D721Med (cell line): ENCODE measurements at places on chromosomes 3 and 15.

GRCh38 chr3:54347060-54347459, 224.7 kb downstream of the CACNA2D3 start:
- no peak for DNase-seq

- no peak for DNase-seq
These were observed 12.4 kb downstream of the VIPR1 start for GRCh38 chr3:42514876-42515275.

DNA sequence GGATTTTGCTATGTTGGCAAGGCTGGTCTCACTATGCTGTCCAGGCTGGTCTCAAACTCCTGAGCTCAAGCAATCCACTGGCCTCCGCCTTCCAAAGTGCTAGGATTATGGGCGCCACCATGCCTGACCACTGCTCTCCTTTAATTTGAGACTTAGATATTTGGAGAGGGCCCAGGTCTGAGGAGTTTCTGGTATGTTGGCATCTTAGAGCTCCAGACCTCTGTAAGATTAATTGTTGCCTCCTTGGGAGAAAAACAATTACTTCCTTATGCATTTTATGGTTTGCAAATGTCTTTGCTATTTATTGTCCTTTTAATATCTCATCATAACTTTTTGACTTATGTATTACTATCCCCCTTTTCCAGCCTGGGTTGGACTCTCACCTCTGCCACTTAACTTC, 2.9 kb downstream of the ZNF774 start:
- DNase-seq: no peak

DNA sequence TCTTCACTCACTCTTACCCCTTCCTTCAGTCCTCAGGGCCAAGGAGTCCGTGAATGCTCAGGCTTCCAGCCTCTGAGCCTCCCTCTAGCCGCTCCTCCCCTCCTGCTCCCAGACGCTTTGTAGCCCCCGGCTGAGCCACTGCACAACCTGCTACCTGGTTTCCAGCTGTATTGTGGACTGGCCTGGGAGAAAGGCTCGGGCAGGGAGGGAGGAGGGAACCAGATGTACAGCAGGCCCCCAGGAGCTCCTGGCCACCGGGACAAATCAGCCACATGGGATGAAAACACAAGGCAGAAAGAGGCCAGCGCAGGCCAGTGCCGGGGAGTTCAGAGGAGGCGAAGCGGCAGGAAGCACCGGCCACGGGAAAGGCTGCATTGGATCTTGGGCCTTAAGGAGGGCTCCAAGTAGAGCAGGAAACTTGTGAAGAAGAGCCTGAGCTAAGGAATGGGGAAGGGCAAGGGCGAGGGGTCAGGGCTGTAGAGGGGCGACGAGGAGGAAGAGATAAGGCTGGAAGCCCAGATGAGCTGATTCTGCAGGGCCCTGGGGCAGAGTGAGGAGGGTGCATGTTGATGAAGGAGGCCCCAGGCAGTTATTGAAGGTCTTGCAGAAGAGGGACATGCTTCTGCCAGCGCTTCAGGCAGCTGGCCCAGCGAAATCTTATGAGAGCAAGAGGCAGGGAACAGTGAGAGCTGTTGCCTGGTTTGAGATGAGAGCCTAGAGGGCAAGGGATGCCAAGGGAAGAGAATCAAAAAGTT, 14.3 kb downstream of the CPN2 start:
- no peak for DNase-seq

GRCh38 chr3:109685084-109686079, 348.0 kb upstream of the DPPA4 start:
- no peak for DNase-seq

DNA sequence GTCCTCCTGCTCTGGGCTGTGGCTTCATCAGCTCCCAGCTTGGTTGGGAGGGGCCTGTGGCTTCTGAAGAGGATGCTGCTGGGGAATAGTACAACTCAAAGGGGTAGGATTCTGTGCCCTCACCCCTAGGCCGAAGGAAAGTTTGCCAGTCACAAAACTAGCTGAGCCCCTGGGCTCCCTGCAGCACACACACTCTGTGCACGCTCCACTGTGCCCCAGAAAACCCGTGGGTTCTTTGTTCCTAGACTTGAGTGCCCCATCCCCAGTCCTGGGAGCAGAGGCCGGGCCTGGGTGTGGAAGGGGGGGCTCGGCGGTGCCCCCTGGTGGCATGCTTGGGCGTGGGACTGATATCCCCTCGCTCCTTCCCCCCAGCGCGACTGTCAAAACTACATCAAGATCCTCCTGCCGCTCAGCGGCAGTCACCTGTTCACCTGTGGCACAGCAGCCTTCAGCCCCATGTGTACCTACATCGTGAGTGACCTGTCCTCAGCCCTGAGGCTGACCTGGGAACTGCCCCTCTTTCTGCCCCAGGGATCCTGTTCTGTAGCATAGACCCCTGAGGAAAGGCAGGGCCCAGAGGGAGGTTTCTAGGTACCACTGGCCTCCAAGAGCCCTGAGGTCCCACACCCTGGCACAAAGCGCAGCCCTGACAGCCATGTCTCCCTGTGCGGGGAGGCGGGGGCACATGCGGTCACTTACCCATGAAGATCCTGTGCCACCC, 14.2 kb downstream of the CIB1 start:
- peak; percentile 68 for DNase-seq

GRCh38 chr3:194736277-194736895, 50.7 kb downstream of the FAM43A start:
- DNase-seq: no peak

DNA sequence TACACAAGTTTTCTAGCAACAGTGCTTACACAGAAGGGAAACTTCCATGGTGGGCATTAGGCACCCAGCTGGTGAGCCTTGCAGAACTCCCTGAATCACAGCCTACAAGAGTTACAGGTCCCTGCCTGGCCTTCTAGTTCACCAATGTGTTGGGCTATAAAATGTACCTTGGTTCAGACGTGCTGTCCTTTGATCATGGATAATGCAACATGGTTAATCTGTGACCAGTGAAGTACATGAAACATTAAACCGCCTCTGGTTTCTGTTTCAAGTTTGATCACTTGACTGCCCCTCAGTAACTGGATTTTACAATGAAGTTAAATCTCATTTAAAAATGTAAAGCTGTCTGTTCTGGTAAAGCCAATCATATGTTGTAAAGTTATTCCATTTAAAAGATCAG, 51.8 kb downstream of the FMN1 start:
- no peak for DNase-seq

DNA sequence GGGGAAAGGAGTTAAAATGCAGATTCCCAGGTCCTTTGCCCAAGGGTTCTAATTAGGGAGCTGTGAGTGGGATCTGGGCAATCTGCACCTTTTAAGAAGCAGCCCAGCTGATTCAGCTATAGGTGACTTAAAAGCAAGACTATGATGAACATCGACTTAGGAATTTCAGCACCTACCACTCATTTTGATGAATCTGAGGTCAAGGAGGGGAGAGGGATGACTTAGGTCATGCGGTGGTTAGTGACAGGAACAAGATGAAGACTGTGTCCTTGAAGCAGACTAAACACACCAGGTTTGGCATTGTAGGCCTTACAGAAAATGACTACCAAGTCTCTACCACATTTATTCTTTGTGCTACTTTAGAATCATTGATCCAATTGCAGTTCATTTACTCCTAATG, 196.3 kb downstream of the DTWD1 start:
- DNase-seq: no peak

- DNase-seq: no peak
These were observed 303.4 kb downstream of the ZNF385D start for GRCh38 chr3:21447476-21448151.

DNA sequence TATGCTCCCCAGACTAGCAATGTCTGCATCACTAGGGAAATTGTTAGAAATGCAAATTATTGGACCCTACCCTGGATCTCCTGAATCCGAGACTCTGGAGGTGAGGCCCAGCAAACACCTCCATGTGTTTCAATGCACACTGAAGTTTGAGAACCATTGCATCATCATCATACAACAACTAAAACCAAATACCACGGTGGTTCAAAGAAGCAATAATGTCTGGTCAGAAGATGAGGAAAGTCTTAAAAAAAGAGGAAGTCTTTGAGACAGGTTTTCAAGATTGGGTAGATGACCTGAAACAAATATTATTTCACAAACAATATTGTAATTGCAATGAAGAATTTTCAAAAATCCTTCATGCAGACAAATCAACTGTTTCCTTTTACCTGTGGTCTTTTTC, 60.3 kb upstream of the TRA2B start:
- no peak for DNase-seq

DNA sequence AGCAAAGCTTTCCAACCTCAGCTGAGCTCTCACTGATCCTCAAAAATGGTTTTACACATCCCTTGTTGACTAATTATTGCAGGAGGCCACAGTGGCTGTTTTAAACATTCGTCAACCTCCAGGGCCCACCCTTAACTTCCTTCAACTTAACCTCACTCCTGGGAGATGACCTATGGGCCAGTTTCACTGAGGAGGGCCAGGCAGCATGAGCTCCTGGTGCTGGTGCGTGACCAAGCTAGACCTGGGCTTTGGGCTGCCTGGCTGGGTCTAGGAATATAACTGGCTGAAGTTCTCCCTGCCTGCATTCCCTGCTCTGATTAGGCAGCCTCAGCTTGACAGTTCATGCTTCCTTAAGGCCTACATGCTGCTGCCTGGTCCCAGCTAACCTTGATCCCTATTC, 273.7 kb upstream of the ATP11B start:
- DNase-seq: no peak

- no peak for DNase-seq
These were observed 24.3 kb downstream of the CACNA2D3 start for GRCh38 chr3:54146506-54147239.

DNA sequence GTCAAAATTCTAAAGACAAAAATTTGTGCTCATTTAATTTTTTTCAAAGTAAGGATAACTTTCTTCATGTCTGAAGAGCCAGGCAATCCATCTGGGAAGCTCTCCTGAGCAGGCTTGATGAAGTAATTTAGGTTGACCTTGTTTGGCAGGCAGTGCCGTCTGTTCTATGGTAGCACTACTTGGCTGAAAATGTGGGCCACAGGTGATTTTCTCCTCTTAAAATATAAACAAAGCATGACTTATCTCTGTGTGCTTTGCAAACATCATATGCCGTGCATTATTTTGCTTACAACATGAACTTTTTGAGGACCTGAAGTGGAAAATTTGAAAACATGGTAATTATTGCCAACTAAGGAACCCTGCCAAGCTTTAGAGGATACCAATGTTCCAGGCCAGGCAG, 143.2 kb downstream of the RAP2B start:
- no peak for DNase-seq

- DNase-seq: no peak
These were observed 9.3 kb downstream of the MSL2 start for GRCh38 chr3:136186846-136187245.

- DNase-seq: no peak
These were observed 307.6 kb downstream of the RYR3 start for GRCh38 chr15:33618350-33618749.

GRCh38 chr15:81113204-81113657, 20.8 kb upstream of the CFAP161 start:
- DNase-seq: no peak
